Stimulated activated CD4-positive, alpha-beta T cell treated with anti-CD3 and anti-CD28 coated beads, Interleukin-4, amount 100 ng/mL, for 4 hours (primary cell): ENCODE measurements at places on chromosomes 4 and X.

DNA sequence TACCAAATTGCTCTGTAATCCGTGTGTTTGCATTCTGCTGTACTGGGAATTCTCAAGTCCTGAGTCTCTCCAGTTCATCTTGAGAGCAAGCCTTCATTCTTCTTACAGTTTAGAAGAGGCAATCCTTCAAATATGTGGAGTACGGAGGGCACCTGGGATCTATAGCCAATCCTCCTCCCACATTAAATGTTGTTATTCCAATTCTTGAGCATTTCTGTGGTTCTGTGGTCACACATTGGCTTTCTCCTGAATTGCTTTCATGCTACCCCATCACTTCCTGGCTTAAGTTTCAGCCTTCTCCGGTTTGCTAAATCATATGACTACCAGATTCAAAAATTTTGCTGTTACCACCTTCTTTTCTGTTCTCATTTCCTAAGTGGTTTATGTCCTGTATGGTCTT is 611.1 kb downstream of the PCDH19 start:
- no peak for DNase-seq

- no peak for DNase-seq
Measured at GRCh38 chr4:73901031-73901430, 31.8 kb downstream of the CXCL1 start.

GRCh38 chr4:165630671-165631070 is 242.4 kb upstream of the TLL1 start:
- DNase-seq, result no peak

DNA sequence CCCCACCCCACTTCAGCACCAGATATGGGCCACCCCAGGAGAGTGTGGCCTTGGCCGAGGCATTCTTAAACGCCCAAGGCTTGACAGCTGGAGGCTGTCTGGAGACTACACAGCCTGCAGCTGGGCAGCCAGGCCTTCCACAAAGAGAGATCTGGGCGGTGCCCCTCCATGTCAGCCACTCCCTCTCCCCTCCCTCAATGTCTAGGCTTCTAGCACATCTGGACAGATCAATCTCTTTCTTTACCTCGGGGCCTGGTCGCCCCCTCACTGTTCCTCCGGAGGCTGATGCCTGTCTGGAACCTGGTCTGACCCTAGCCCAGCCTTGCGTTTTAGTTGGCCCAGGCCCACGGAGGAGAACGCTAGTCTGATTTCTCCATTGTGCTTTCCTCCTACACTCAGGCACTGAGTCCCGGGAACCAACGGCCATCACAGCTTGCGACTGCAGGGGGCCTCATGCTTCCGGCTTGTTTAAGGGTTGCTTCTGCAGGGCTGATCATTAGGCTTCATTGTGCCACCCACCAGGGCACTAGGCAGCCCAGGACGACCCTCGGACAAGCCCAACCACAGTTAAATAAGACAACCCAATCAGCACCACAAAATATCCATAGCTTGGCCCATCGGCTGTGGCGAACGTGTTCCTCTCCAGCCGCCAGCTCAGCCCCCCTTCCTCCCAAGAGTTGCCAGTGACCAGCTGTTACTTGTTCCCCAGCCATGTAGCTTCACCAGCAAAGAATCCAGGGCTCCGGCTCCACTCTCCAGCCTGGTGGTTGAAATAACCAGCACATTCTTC is 200.6 kb downstream of the BCOR start:
- no peak for DNase-seq

DNA sequence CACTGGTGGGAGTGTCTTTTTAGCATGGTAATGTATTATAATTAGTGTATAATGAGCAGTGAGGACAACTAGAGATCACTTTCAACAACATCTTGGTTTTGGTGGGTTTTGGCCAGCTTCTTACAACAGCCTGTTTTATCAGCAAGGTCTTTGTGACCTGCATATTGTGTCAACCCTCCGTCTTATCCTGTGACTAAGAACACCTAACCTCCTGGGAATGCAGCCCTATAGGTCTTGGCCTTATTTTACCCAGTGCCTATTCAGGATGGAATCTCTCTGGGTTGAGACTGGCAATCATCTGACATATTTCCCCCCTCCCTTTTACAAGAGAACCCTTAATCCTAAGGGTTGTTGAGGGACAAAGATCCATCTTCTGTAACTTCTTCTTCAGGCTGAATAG is 21.9 kb upstream of the ADH4 start:
- no peak for DNase-seq

- DNase-seq, result no peak
Measured at GRCh38 chr4:71261001-71261400, 77.8 kb upstream of the SLC4A4 start.

DNA sequence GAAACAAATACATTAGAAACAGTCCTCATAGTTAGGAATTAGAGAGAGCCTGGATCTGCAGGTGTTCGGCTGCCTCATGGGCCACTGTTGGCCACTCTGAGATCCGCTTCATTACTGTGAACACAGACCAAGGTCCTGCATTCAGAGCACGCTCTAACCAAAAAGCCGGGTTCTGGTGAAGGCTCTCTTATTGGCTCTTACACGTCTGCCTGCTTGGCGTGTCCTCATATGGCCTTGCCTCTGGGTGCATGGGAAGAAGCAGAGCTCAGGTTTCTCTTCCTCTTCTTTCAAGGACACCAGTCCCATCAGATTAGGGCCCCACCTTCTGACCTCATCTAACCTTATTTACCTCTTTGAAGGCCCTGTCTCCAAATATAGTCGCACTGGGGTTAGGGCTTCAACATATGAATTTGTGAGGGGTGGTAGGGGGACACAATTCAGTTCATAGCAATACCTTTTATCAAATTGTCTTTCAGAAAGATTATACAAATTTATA is 37.1 kb upstream of the ELF2 start:
- no peak for DNase-seq

GRCh38 chr4:79651456-79651855 is 243.4 kb upstream of the GK2 start:
- DNase-seq, result no peak

DNA sequence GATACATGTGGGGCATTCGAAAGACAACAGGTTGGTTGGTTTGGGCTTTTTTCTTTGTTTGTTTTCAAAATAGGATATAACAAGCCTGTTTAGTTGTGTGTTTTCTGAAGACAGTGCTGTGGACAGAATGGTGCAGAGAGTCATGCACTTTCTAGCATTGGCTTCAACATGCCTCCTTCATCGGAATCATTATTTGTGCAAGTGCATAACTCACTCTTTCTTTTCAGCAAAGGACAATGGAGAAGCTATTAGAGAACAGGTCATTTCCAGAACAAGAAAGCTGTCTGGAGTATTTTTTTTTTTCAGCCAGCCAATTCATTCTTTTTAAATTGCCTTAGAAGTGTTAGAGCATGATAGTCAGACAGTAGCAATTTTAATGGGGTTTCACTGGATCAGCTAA is 225.8 kb downstream of the STK32B start:
- no peak for DNase-seq

GRCh38 chr4:66956426-66956825 is 588.9 kb downstream of the CENPC start:
- no peak for DNase-seq

DNA sequence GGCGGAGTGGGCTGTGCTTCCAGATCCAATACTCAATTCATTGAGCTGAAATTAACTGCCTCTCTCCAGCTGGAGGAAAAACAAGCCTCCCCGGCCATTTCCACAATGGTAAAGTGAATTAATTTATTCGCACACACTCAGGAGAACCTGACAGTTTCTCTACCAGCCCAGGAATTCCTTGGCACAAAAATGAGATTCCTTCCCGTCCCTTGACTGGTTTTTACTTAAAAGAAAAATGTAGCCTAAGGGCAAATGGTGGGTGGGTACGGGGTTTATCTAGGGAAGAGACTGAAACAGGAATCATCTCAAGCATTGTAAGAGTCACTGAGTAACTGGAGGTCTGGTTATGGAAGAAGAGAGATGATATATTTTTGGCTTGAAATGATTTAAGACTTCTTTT is 102.7 kb downstream of the VCX3A start:
- no peak for DNase-seq

GRCh38 chrX:15672881-15673280 is 8.3 kb upstream of the CLTRN start:
- no peak for DNase-seq

DNA sequence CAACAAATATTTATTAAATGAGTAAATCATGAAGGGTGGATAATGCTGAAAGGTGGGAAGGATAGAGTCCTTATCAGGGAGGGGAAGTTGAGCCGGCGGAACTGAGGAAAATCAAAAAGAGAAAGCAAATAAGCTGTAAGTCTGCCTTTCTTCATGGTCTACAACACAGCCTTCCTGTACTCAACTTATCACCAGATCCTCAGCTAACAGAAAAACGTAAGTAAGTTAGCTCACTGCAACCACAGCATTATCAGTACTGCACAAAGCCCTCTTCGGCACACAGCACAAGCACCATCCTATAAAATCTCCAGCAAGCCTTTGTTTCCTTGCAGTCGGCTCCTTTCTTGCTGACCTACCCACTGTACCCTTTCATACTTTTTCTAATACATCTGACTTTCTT is 70.3 kb downstream of the CRMP1 start:
- no peak for DNase-seq

- no peak for DNase-seq
Measured at GRCh38 chr4:153832054-153832453, 43.2 kb upstream of the SFRP2 start.

GRCh38 chr4:8260656-8261111 is 8.9 kb upstream of the HTRA3 start:
- no peak for DNase-seq

GRCh38 chr4:156132196-156132595 is 178.5 kb upstream of the CTSO start:
- DNase-seq, result no peak
